ENCODE measurements at places on chromosomes 1 and 21.
A peak's percentile ranks its signal among the peaks of the same experiment; 100 is the strongest.

- H3K27me3 ChIP-seq: peaks cover 51% of the 10 kb centered on the region
- H3K27ac ChIP-seq: no peak overlapping the region
- H3K4me3 ChIP-seq: peak overlapping the region; percentile 61
- peaks cover 5% of the 10 kb centered on the region for H3K36me3 ChIP-seq
- H3K4me1 ChIP-seq: peaks cover 15% of the 10 kb centered on the region
These were observed 742 bp upstream of the PDE9A start for GRCh38 chr21:42652527-42653230.

DNA sequence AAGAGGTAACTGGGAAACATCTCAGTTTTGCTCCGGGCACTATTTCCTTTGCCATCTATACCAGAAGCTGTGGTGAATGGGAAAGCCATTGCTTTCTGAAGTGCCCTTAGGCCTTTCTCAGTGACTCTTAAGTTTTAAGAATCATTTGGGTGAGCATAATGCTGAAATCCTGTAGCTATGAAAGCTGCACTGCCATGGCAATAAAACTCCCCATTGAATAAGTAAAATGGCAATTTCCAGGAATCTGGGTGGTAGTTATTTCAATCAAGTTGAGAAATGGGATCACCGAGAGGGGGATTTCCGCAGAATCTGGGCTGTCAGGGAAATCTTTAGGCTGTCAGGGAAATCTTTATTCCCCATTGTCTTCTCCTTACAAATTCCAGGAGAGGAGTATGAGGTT, 26.8 kb upstream of the MACF1 start:
- H3K36me3 ChIP-seq: no peaks in the 10 kb centered on the region
- H3K27ac ChIP-seq: no peak overlapping the region
- no peaks in the 10 kb centered on the region for H3K4me1 ChIP-seq
- H3K4me3 ChIP-seq: no peak overlapping the region

DNA sequence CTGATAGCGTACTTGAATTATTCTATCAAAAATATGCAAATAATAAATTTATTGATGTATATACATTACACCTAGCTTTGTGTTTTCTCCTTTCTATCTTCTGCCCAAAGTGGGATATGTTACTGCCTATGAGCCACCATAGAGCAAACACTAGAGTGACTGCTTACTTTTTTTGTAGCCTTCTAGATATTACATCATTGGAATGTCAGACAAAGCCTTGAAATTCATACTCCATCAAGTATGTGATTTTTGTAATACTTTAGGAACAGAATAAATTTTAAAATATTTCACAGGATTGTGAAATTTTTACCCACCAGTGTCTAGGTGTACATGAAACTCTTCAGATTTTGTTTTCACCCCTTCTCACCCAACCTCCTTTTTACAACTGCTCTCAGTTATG, 787.6 kb downstream of the USP25 start:
- no peak for DNase-seq
- H3K4me1 ChIP-seq: no peaks in the 10 kb centered on the region
- no peaks in the 10 kb centered on the region for H3K27me3 ChIP-seq
- no peaks in the 10 kb centered on the region for H3K36me3 ChIP-seq
- no peak overlapping the region for H3K4me3 ChIP-seq

- H3K27me3 ChIP-seq: no peaks in the 10 kb centered on the region
- H3K4me3 ChIP-seq: peak within 1 kb of the TSS; percentile 88
- H3K4me1 ChIP-seq: peaks cover 50% of the 10 kb centered on the region
- DNase-seq: peak; percentile 89
These were observed at the start of gene TSTD1 for GRCh38 chr1:161038523-161039153. Gene TSTD1 (minus strand): TSS chr1:161038964. CDS start chr1:161038889, 75 bp downstream.

DNA sequence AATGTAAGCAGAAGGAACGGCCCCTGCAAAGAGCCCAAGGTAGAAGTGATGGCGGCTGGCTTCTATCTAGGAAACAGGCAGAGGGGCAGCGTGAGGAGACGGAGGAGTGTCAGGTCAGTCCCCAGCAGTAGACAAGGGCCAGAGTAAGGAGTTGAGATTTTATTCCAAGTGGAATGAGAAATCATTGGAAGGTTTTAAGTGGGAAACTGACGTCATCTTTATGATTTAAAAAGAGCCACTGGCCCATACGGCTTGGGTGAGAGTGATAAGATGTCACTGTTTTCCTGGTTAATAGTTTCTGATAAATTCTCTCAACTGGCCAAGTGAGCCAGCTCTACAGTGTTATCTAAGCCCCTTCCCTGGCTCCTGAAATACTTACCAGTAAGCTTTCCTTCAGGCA, 103.2 kb upstream of the CAMK1G start:
- no peak overlapping the region for H3K27ac ChIP-seq
- DNase-seq: no peak
- peaks cover 11% of the 10 kb centered on the region for H3K27me3 ChIP-seq
- no peak overlapping the region for H3K4me3 ChIP-seq

GRCh38 chr1:40270152-40270834, 12.3 kb downstream of the ZMPSTE24 start:
- DNase-seq: no peak
- H3K27ac ChIP-seq: peak overlapping the region; percentile 18
- peaks cover 28% of the 10 kb centered on the region for H3K4me1 ChIP-seq
- H3K27me3 ChIP-seq: no peaks in the 10 kb centered on the region
- H3K36me3 ChIP-seq: peaks cover 54% of the 10 kb centered on the region

DNA sequence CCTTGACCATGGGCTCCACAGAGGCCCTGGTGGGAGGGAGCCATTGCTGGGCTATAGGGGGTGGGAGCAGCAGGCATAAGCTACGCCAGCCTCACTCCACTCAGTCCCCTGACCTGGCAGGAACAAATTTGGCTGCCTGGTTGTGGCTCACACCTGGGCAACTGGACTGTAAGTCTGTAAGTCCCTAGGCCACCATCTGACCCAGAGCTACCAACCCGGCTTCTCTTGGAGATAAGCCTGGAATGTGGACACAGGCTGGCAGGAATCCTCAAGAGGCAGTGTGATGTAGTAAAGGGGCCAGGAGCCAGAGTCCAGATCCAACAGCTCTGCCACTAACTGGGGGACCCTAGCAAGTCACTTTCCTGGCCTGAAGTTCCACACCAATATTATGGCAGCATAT, 11.4 kb downstream of the NCF2 start:
- peaks cover 19% of the 10 kb centered on the region for H3K4me1 ChIP-seq
- peaks cover 2% of the 10 kb centered on the region for H3K27me3 ChIP-seq
- H3K36me3 ChIP-seq: peaks cover 4% of the 10 kb centered on the region
- no peak overlapping the region for H3K4me3 ChIP-seq
- no peak for DNase-seq
- H3K27ac ChIP-seq: no peak overlapping the region

DNA sequence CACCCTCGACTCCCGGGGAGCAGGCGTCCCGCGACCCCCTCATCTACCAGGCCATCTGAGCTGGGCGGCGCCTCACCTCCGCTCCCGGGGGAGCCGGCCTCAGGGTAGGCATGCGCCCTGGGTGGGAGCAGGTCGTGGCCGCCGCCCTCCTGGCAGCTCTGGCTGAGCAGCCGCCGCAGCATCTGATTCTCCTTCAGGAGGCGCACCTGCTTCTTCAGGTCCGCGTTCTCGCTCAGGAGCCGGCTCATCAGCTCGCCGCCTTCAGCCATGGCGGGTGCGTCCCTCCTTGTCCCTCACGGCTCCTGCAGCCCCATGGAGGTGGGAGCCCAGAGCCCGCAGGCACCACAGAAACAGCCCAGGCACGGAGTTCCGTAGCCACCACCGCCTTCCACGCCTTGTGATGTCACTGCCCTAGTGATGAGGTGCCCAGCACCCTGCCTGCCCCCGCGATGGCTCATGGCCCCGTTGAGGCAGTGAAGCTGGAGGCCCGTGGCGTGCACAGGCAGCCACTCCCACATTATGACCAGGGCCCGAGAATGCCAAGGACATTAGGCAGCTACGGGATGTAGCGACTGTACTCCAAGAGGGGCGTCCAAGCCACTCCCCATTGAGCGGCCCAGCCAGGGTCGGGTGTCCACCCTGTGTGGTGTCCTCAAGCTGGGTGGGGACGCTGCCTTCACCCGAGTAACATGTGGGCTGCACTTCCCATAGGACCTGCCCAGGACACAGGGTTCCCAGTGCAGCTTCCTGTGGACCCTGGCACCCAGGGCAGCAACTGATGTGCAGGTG, 1.5 kb downstream of the SPATC1L start:
- H3K27ac ChIP-seq: no peak overlapping the region
- H3K4me1 ChIP-seq: peaks cover 14% of the 10 kb centered on the region
- no peaks in the 10 kb centered on the region for H3K36me3 ChIP-seq
- no peak for DNase-seq
- peak overlapping the region; percentile 44 for H3K4me3 ChIP-seq

GRCh38 chr21:37758982-37759381, 157.3 kb downstream of the KCNJ6 start:
- no peaks in the 10 kb centered on the region for H3K36me3 ChIP-seq
- no peak overlapping the region for H3K4me3 ChIP-seq
- H3K27me3 ChIP-seq: no peaks in the 10 kb centered on the region

- no peaks in the 10 kb centered on the region for H3K36me3 ChIP-seq
- peaks cover 26% of the 10 kb centered on the region for H3K27me3 ChIP-seq
- H3K4me1 ChIP-seq: no peaks in the 10 kb centered on the region
- H3K27ac ChIP-seq: no peak overlapping the region
- H3K4me3 ChIP-seq: no peak overlapping the region
- no peak for DNase-seq
These were observed 66.6 kb downstream of the UBIAD1 start for GRCh38 chr1:11339346-11340232.

DNA sequence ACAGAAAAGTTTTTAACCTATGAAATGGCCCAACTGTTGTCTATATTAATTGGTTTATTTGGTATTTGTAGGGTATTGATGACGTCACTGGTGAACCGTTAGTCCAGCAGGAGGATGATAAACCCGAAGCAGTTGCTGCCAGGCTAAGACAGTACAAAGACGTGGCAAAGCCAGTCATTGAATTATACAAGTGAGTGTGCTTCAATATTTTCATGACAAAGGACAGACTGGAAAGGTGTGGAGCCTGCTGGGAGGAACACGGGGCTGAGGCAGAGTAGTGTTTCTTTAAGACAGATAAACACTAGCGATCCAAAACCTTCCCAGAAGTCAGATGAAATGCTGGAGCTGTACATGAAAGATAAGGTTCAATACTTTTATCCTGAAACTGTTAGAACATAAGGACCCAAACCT, 76.7 kb downstream of the AK4 start:
- H3K4me1 ChIP-seq: peaks cover 2% of the 10 kb centered on the region
- H3K27ac ChIP-seq: no peak overlapping the region
- no peak overlapping the region for H3K4me3 ChIP-seq
- H3K36me3 ChIP-seq: peaks cover 29% of the 10 kb centered on the region

DNA sequence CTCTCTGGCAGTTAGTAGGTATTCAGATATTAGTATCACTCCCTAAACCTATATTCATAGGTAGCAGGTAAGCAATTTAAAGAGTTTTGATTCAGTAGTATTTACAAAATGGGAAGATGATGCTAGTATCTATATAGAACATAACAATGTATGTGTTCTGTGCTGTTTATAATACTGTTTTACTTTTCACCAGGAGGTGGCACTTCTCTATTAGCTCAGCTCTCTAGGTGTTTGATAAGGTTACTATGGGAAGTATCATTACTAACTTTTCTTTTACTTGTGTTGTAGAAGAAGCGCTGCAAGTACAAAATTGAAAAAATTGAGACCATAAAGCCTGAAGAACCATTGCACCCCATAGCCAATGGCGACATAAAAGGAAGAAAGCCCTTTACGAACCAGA, 49.4 kb upstream of the FASLG start:
- no peak overlapping the region for H3K4me3 ChIP-seq
- DNase-seq: no peak
- no peak overlapping the region for H3K27ac ChIP-seq

DNA sequence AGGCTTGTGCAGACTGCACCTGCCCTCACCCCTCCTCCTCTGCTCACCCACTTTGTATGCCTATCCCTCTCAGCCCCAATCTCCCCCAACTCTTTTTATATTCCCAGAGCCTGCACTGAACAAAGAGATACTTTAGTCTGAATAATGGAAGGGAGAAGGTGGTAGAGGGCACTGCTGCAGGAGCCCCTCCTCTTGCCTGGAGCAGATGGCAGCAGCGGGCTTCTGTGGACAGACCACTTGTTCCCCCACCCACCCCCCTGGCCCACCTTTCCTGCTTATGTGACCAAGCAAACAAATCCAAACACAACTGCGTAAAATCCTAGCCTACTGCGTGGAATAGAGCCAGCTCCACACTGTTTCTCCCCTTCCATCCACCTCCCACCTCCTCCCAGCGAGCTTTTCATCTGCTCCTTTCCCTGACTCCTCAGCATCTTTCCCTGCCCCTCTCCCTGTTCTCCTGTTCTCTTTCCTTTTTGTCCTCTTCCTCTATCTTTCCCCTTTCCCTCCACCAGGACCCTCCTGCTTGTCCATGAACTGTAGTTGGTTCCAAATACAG, 27.5 kb downstream of the RGS8 start:
- no peaks in the 10 kb centered on the region for H3K4me1 ChIP-seq
- H3K4me3 ChIP-seq: no peak overlapping the region

- no peak overlapping the region for H3K4me3 ChIP-seq
- H3K36me3 ChIP-seq: no peaks in the 10 kb centered on the region
- no peak overlapping the region for H3K27ac ChIP-seq
- no peaks in the 10 kb centered on the region for H3K27me3 ChIP-seq
These were observed 111.3 kb downstream of the C1orf21 start for GRCh38 chr1:184497959-184498723.

DNA sequence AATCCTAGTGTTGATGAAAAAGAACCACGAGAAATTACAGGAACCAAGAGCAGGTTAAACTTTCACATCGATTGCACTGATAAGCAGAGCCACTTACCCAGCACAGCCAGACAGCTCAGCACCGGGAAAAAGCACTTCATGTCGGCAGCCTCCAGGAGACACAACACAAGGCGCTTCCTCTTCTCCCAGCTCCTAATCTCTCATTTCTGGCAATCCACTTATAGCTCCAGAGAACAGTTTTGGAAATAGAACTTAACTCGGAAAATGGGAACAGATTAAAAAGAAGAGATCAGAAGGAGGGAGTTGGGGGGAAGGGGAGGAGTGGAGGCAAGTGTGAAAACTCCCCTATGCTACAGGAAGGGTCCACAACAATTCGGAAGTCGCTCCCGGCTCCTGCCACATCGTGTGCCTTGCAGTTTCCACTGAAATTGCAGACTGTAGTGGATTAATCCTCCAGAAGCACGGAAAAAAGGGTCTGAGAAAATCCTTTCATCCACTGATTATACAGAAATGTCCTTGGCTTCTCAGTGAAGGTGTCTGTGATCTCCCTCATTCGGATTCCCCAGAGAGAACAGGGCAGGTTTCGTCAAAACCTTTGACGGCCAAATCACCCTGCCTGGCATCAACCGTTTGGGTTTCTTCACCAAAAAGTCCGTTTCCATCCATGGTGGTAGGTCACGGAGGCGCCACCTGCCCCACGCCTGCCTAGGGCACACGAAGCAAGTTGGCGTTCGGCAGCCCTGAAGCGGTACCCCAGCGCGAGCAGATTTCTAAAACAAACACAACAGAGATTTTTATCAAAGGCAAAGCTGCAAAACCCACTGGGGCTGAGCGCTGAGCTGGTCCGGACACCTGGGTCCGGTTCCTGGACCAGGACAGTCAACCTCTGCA, 1.1 kb downstream of the IGSF3 start:
- H3K4me1 ChIP-seq: peaks cover 8% of the 10 kb centered on the region
- H3K27me3 ChIP-seq: peaks cover 50% of the 10 kb centered on the region
- H3K36me3 ChIP-seq: no peaks in the 10 kb centered on the region
- no peak for DNase-seq

- H3K36me3 ChIP-seq: peaks cover 2% of the 10 kb centered on the region
- H3K4me3 ChIP-seq: no peak overlapping the region
These were observed 4.5 kb downstream of the PAFAH2 start for GRCh38 chr1:25993197-25993951.
